ENCODE measurements at places on chromosomes 12 and 14.

GRCh38 chr12:29710104-29710503 lies 73.6 kb downstream of the TMTC1 start:
- peak; percentile 96 for DNase-seq

GRCh38 chr14:92456215-92457015 lies 57.2 kb upstream of the RIN3 start:
- no peak for DNase-seq

GRCh38 chr12:27899151-27899661 lies 73.3 kb downstream of the PTHLH start:
- DNase-seq: no peak

GRCh38 chr12:24155042-24155441 lies 205.6 kb upstream of the SOX5 start:
- DNase-seq: no peak

DNA sequence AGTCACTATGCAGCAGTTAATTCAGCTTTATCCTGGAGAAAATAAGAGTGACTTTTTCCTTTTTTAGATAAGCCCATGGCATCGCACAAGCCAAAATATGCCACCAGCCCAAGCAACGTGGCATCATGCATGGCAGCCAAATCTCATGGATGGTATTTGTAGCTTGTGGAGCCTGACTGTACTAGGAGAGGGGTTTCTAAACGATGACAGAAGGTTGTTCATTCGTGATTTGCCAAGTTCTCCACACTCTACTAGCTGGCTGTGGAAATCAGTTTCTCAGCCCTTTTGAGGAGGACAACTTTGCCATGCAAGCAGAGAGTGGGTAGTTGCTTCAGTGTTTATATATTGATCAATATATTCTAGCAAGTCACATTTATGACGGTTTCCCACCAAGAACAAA lies 41.4 kb upstream of the ATXN2 start:
- no peak for DNase-seq

GRCh38 chr12:6818222-6818621 lies 3.4 kb upstream of the GPR162 start:
- no peak for DNase-seq

All from NCI-H1105 (cell line).